ENCODE measurements at places on chromosomes 1 and 21.
A peak's percentile ranks its signal among the peaks of the same experiment; 100 is the strongest.

DNA sequence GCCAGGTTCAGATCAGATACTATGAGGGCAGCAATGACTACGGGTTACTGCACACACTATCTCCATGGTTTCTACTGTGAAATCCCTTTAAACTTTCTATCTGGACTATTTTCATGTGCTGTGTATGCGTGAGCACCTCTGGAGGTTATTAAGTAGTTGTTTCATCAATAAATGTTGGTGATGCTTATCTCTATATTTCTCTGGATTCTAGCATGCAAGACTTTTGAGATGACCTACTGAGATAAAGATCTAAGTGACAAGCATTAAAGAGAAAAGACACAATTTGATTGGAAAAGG lies 194.0 kb downstream of the NRIP1 start:
- DNase-seq = no peak

- DNase-seq = no peak
Measured at GRCh38 chr1:110370827-110371226, 20.0 kb downstream of the SLC16A4 start.

DNA sequence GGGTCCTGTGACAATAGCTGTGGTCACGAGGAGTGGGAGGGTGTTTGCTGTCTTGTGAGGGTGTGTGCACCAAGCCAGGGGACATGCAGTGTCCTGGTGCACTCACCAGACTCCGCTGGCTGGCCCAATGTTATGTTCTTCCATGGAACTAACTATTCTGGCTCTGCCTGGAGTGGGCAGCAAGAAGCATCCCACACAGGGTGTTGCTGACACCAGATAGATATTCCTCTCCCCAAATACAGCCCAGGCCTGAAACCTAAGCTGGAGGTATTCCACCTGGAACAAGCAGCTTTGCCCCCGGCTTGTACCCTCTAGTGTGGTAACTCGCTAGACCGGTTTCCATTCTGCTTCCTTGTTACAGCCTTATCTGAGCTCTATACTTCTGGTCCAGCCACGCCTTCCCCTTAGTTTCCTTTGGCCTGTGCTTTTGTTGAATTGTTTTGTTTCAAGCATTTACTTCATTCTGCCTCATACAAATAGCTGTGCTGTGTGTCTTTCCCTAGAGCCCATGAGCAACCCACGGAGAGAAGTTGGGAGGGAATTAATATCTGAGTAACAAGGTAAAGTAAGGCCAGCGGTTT lies 14.7 kb upstream of the LY9 start:
- no peak for DNase-seq

GRCh38 chr1:232591344-232591743 lies 38.6 kb downstream of the SIPA1L2 start:
- no peak for DNase-seq

- DNase-seq = no peak
Measured at GRCh38 chr1:61455400-61455799, 269.5 kb downstream of the TM2D1 start.

- DNase-seq = peak; percentile 84
Measured at GRCh38 chr1:36248250-36248894, 24.1 kb downstream of the THRAP3 start.

DNA sequence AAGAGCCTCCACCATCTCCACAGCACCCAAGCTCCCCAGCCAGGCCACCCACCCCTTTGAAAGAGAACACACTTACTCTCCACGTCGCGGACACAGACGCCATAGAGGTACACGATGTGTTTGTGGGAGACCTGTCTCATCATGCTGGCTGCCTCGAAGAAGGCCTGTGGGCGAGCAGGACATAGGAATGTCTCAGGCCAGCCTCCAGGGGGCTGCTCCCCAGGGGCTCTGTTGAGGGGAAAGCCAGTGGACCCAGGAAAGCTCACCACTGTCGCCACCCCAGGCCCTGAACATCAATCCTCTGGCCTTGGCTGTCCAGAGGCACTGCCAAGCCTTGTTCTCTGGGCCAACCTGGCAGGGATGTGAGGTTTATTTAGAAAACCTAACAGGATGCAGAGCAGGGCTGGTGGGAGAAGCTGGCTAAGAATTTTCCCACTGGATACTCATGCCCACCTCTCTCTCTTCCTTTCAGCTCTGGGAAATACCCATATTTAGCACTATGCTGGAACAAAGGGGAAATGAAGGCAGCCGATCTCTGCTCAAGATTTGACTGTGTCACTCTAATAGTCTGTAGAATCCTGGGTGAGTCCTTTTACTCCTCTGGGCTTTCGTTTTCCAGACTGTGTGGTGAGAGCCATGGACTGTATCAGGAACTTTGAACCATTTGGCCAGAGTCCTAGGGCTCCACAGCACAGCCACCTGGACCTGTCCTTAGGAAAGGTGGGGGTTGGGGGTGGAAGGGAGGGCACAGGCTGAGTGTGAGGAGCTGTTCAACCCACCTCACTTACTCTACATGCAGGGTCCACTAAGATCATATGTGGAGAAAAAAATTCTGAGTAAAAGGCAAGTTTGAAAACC lies 101.9 kb downstream of the RAVER2 start:
- no peak for DNase-seq

DNA sequence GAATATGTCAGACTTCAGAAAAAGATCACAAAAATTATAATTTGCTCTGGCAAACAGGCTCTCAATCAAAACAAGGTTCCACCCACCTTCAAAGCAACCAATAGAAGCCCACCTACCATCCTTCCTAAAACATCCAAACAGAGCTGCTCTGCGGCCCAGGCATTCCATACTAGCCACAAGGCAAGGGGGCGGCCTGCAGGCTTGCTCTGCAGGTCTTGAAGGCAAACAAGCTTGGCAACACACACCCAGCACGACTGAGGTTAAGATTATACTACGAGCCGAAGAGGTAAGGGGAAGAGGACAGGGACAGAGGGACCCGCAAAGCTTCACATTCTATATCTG lies 207.3 kb downstream of the SLC45A1 start:
- no peak for DNase-seq

DNA sequence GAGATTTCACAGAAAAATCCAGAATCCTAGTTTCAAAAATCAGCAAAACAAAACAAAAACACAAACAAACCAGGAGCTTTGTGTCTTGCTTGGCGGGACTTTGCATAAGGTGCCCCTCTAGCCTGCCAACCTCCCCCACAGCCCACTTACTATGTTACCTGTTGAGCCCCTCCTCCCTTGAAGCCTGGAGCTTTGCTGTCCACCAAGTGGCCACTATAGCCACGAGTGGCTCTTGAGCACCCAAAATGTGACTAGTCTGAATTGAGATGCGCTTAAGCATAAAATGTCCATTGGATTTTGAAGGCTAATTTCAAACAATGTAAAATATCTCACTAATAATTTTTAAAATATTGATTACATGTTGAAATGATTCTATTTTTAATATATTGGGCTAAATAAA lies 12.2 kb downstream of the TFAP2E start:
- no peak for DNase-seq

GRCh38 chr21:38669186-38669585 lies 136.5 kb upstream of the ETS2 start:
- DNase-seq = peak; percentile 34

- DNase-seq = peak; percentile 81
Measured at GRCh38 chr1:201488830-201489589, 17.9 kb downstream of the CSRP1 start.

- no peak for DNase-seq
Measured at GRCh38 chr1:208637181-208637580, 393.0 kb upstream of the PLXNA2 start.

GRCh38 chr1:12617901-12618660 lies at the start of gene DHRS3:
TSS of gene DHRS3 (minus strand) at chr1:12618210. CDS start at chr1:12617348, 862 bp downstream.
- DNase-seq = peak; percentile 59
